HTR-8/SVneo (cell line): ENCODE measurements at places on chromosomes 4 and X.

- no peak for DNase-seq
Observed at GRCh38 chr4:87849612-87850011, 16.8 kb downstream of the MEPE start.

GRCh38 chrX:149849787-149850186 lies 31.2 kb upstream of the MAGEA8 start:
- no peak for DNase-seq

DNA sequence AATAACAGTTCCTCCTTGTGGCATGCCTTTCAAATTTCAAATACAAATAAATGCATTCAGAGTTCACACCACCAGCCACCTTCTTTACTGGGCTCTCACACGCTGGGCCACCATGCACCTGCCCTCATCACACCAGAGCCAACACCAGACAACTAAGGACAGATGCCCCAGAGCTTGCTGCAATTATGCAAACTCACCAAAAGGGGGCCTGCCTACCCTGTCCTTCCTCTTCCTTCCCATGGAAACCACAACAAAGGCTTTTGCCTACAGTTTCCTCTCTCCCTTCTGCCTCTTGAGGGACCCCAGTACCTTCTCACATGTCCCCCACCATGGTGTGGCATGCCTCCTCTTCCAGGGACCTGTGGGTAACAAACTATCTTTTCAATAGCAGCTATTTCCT lies 1333.9 kb upstream of the TENM3 start:
- DNase-seq = no peak

GRCh38 chrX:110251526-110251925 lies 66.4 kb downstream of the AMMECR1 start:
- DNase-seq = no peak

- no peak for DNase-seq
Observed at GRCh38 chr4:78545275-78546246, 6.0 kb upstream of the ANXA3 start.

DNA sequence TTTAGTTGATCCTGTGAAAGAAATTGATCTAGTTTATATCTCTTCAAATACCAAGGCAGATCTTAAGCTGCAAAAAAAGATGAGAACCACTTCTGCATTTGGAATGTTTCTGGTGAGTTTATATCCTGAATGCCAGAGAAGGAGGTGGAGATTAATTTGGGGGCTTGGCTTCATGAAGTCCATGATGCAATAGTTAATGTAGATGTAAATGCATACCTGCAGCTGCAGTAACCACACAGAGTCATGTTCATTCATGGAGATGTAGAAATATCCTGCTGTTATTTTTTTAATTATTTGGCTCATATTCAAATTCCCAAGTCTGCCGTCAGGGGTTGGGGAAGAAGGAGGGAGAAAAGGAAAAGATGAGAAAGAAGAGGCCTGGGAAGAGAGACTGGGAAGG lies at the start of gene SULT1E1:
Gene SULT1E1, minus strand, starts transcription at position 94 of the 400 bp plus-strand sequence. CDS start 2,501 bp downstream, outside the sequence.
- DNase-seq = no peak

DNA sequence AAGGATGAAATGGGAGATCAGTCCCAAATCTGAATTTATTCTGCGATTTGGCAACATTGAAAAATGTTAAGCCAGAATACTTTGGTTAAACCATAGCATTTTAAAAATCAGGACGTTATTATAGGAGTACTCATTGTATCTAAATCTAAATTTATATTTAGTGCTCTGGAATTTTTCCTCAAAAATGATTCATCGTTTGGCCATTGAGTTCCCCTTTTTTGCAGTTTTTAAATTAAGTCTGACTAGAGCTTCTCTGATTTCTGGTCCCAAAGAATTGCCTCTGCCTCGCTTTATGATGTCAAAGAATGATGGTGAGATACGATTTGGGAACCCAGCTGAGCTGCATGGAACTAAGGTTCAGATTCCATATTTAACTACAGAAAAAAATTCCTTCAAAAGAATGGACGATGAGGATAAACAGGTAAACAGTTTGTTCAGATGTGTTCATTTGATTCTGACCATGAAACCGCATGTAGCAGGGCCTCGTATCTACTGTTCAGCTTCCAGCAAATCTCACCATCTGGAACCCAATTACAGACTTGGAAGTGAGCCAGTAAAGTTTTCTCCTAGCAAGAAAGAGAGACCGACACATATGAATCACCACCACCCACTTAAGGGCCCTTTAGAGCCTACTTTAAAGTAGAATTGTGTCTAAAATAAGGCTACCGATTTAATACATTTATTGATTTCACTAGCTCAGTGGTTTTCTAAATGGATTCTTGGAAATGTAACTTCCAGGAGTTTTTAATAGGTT lies 75.6 kb downstream of the REPS2 start:
- DNase-seq = no peak

DNA sequence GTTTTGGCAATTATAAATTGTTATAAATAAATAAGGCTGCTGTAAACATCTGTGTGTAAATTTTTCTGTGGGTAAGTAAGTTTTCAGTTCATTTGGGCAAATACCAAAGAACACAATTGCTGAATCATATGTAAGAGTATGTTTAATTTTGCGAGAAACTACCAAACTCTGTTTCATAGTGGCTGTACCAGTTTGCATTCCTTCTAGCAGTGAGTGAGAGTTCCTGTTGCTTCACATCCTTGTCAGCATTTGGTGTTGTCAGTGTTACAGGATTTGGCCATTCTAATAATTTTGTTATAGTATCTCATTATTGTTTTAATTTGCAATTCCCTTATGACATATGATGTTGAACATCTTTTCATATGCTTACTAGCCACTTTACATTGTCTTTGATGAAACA lies 48.4 kb downstream of the ARFIP1 start:
- DNase-seq = no peak

DNA sequence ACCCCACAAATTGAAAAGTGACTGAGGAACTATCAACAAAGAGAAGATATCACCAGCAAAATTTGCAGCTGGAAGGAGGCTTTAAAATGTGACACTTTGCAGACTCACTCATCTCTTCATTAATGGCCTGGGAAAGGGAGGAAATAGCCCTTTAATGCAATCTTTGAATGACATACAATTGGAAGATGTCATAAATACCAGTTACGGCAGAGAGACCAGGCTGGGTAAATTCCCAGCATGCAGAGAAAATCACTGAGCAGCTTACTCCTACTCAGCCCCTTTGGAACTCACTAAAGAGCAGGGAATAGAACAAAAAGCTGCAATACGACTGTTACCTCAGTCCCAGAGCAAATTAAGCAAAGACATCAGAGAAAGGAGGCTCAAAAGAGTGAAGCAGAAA lies 238.9 kb downstream of the HS3ST1 start:
- no peak for DNase-seq

GRCh38 chrX:112844250-112844649 lies 3.6 kb upstream of the AMOT start:
- DNase-seq = no peak

DNA sequence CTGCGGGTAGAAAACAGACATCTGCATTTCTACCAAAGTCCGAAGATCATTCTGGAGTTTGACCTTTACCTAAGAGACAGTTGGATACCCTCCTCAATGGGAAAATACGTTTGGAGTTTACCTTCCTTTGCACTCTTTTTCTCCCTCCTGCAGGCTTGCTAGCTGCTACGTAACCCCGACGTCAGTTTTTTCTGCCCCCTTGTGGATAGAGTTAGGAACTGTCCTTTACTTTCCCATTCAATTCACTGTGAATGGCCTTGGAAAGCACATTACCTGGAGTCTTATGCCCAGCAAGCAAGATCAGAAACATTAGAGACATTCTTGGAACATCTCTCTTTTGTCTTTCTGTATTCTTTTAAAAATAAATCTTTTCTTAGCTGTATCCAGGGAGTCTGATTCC lies 250.7 kb downstream of the NAP1L3 start:
- DNase-seq = no peak

GRCh38 chr4:184534511-184535391 lies 60.4 kb upstream of the IRF2 start:
- DNase-seq = peak; percentile 44

- DNase-seq = no peak
Observed at GRCh38 chrX:118630848-118631247, 96.6 kb upstream of the IL13RA1 start.

GRCh38 chrX:93695981-93696380 lies 22.0 kb downstream of the FAM133A start:
- DNase-seq = no peak

GRCh38 chrX:16488959-16489358 lies 161.0 kb upstream of the S100G start:
- DNase-seq = no peak

GRCh38 chr4:172042714-172043114 lies 229.5 kb downstream of the GALNTL6 start:
- no peak for DNase-seq

GRCh38 chr4:128715616-128716015 lies 93.9 kb upstream of the JADE1 start:
- no peak for DNase-seq

- DNase-seq = no peak
Observed at GRCh38 chr4:145276050-145276449, 95.7 kb upstream of the OTUD4 start.

- DNase-seq = no peak
Observed at GRCh38 chrX:39258331-39258730, 457.1 kb downstream of the MID1IP1 start.

GRCh38 chr4:121370729-121371325 lies 10.0 kb downstream of the QRFPR start:
- DNase-seq = no peak

- no peak for DNase-seq
Observed at GRCh38 chr4:26806331-26806730, 54.3 kb upstream of the STIM2 start.

- DNase-seq = no peak
Observed at GRCh38 chrX:110043506-110043905, 40.6 kb downstream of the TMEM164 start.

GRCh38 chr4:77072195-77072753 lies 3.5 kb downstream of the CCNI start:
- no peak for DNase-seq

DNA sequence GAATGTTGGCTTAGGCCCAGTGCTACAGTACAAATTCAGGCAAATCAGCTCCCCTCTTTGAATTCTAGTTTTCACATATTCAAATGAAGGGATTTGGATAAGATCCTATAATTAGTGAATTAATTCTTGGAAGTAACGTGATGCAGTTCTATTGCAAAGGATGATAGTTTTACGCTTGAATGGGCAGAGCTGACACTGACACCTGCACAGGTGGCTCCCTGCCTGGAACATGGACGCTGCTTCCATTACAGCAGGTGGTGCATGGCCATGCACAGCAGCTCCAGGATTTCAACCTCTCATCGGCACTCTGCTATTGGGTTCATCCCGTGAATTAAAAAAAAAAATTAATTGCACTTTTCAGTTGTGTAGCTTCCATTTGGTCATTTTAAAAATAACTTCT lies 28.4 kb upstream of the RPS6KA6 start:
- no peak for DNase-seq

- no peak for DNase-seq
Observed at GRCh38 chr4:188341428-188341827, 202.2 kb downstream of the TRIML1 start.
